ENCODE measurements at places on chromosomes 11 and 22.

GRCh38 chr11:85732965-85733364, 47.0 kb upstream of the CCDC89 start:
- DNase-seq = no peak

- no peak for DNase-seq
Measured at GRCh38 chr11:62538470-62539237, 8.0 kb downstream of the AHNAK start.

DNA sequence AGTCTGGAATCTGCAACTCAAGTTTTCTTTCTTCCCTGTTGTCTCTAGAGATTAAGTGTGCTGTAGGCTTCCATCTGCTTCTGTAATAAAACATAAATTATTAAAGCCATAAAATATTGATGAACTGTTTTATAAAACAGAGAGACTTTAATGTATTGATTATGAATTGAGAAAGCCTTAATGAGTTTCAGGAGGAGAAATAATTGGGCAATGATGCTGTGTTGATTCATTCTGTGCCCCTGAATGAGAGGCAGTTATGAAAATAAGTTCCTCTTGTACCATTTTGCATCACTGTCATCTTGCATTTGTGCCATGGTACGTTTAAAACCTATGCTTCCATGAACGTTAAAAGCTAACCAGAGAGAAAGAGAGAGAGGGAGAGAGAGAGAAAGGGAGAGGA, 194.1 kb upstream of the LARGE1 start:
- no peak for DNase-seq

DNA sequence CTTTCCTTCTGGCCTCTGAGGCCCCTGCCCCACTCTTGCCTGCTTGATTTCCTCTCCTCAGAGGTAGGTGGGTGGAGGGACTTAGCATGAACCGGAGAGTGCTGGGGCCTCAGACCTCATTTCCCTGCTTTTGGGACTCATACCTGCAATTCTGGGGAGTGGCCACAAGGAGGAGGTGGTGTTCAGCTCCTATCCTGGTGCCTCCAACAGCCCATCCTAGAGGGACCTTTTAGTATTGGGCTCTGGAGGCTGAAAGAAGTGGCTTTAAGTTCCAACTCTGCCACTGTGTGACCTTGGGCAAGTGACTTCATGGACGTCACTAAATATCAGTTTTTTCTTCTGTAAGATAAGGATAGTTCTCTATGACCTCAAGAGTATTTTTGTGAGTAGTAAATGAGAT, 98.6 kb downstream of the KIAA1671 start:
- DNase-seq = no peak

DNA sequence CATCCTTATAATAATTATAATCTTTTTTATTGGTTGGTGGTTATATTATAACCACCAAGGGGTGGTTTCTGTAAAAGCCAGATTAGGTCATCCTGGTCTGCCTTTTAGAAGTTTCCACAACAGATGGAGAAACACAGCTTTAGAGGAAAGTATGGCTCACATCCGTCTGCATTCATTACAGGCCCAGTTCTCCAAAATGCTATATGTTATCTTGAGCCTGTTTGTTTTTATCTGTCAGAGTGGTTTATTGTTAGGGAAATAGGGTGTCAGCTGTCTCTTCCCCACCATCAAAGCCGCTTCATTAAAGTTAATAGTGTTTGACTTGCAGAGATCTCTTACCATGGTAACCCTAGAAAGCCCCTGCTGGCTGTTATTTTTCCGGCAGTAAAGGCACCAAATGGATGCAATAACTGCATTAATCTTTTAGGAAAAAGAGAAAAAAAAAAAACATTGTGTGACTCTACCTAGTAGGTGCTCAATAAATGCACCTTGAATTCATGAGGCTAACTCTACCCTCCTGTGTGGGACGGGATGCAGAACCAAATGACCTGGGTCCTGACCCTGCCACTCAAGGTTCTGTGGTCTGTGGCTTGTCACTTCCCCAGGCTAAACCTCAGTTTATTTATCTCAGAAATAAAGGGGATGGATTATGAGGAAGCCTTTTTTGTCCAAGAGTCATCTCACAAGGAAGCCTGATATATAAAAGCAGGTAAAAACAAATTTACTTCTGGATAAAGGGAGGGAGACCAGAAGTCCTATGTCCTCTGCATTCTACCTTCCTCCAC, 118.3 kb downstream of the WT1 start:
- no peak for DNase-seq

DNA sequence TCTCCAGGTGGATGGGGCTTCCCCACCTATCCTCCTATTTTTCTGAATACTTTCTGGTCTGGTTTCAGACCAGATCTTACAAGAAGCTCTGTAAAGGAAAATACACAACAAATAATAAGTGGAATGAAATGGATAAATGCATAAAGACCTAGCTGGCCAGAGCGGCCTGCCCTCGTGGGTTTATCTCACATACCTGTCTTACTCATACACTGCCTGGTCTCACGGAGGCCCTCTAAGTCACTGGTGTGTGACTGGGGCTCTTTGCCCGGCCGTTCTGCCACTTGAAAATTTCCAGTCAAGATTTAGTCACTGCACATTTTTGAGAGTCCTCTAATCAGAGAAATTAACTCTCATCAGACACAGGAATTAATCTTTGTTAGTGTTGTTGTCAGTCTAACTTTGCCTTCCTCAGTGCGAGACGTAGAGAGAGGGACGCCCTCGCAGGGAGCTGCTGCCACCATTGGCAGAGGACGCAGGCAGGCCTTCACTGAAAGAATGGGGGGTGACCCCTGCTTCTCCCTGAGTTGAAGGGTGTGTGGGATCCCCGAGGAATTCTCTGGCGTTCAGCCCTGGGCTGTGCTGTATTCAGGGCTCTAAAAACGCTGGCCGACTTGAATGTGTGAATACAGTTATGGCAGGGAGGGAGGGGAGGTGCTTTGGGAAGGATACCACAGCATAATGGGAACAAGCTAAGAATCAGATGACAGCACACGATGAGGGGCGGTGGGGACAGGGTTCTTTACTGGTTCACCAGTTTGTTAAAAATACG, 46.3 kb upstream of the CADM1 start:
- no peak for DNase-seq

- DNase-seq = no peak
Measured at GRCh38 chr11:118009864-118010737, 23.9 kb downstream of the IL10RA start.

GRCh38 chr22:19821523-19822300, 33.0 kb downstream of the GNB1L start:
- DNase-seq = no peak

DNA sequence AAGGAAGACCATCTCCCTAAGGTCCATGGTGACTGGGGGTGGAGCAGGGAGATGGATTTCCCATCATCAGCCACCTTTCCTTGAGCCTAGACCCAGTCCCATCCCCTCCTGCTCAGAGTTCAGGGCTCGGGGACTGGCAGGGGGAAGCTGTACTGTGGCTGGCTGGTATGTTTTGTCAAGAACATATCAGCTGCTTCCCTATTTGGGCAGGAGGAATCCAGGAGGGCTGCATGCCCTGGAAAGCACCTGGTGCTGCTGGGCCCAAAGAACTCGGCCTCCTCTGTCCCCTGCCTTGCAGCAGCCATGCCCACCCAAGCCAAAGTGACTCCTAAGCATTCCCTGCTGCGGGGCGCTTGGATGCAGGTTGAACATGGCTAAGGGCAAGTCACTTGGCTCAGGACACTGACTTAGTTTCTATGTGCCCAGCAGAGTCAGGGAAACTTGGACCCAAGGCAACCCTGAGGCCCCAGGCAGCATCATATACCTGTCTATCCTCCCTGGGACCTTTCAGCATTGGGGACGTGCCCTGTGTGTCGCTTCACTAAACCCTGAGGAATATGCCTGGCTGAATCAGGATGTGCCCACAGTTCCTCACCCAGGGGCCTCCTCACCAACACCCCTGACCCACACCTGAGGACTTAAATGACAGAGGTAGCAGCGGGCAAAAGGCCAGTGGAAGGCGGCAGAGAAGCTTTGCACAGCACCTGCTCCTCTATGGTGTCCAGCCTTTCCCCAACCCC, 43.1 kb downstream of the BUD13 start:
- no peak for DNase-seq

GRCh38 chr22:28981818-28982499, 79.7 kb downstream of the C22orf31 start:
- DNase-seq = no peak

DNA sequence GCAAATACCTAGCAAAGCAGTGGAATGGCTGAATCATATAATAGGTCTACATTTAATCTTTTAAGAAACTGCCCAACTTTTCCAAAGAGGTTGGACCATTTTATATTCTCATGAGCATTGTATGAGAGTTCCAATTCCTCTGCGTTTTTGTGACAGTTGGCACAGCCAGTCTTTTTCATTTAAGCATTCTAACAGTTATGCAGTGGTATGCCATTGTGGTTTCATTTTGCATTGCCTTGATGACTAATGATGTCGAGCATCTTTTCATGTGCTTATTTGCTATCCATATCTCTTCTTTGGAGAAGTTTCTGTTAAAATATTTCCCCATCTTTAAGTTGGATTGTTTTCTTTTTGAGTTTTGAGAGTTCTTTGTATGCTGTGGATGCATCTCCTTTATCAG, 38.7 kb downstream of the EIF3F start:
- DNase-seq = no peak

DNA sequence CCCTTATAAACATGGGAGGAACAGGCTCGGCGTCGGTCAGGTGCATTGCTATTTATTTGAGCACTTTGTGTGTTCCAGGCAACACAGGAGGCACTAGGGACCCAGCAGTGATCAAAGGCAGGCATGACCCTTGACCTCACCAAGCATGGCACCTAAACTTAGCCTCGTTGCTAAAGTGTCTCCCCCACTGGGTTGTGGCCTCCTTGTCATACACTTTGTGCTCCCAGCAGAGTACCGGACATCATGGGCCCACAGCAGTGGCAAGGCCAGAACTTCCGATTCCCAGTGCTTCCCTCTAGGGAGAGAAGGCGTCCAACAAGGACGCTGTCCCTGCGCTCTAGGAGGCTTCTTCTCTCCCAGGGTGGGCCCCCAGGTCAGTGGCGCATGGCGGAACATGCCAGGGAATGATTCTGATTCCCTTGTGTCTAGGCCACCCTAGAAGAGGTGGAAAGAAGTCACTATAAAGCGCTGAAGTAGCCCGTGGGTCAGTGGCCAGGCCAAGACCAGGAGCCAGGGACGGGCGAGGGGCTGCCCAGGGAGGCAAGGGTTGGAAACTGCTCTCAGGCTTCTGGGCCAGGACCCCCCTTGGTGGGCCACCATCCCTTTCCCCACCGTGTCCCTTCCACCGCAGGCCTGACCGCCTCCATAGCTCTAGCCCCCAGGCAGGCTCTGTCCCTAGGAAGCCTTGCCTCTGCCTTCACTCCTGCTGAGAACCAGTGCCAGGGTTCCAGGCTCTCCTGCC, 19.7 kb downstream of the TOM1 start:
- DNase-seq = no peak

- no peak for DNase-seq
Measured at GRCh38 chr11:65781962-65782815, 1.4 kb upstream of the AP5B1 start.

DNA sequence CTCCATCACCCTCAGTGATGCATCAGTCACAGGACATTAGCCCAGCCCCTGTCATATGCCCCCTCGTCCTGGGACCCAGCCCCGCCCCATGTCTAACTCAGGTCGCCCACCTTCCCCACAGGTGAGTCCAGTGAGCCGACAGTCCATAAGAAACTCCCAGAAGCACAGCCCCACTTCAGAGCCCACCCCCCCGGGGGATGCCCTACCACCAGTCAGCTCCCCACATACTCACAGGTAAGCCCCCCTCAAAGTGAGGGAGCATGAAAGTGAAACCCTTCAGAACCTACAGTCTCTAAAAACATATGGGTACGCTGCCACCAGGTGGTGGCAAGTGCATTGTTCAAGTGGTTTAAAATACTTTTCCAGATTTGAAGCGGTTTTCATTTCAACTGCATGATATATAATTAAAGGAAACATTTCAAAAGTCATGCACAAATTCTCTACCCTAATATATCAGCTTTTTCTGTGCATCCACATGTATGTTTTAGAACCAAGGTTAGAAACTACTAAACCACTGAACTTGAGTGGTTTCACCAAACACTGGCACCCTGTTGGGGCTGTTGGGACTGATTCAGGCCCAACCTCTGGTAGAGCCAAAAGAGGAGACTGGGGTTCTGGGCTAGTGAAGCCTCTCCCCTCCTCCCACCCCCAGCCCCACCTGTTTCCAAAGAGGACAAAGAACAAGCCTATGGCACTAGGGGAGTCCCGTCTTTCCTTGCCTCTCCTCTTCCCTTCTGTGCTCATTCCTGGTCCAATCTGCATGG, 17.3 kb downstream of the EPS8L2 start:
- no peak for DNase-seq

- no peak for DNase-seq
Measured at GRCh38 chr22:46256358-46256958, 6.4 kb upstream of the CDPF1 start.

DNA sequence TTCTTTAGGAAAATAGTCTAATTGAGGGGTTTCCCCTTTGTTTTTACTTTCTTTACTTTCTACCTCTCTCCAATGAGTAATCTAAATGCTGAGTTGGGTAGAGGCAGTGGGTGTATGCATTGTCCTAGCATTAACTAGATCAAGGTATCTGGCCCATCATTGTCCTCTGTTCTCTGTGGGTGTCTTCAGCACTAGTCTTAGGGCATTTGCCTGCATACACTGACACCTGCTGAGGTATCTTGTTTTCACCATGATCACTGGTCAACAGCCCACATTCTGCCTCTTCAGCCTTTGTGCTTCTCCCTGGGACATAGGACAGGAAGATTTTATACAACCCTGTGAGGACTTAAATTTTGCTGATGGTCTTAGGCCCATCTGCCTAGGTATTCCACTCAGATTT, 371.1 kb downstream of the RAB38 start:
- DNase-seq = no peak

- DNase-seq = no peak
Measured at GRCh38 chr22:27749597-27750225, 51.8 kb downstream of the MN1 start.
